ENCODE measurements at places on chromosomes 16 and 17.

- no peak for DNase-seq
Observed at GRCh38 chr17:76416457-76416856, 32.0 kb downstream of the SPHK1 start.

DNA sequence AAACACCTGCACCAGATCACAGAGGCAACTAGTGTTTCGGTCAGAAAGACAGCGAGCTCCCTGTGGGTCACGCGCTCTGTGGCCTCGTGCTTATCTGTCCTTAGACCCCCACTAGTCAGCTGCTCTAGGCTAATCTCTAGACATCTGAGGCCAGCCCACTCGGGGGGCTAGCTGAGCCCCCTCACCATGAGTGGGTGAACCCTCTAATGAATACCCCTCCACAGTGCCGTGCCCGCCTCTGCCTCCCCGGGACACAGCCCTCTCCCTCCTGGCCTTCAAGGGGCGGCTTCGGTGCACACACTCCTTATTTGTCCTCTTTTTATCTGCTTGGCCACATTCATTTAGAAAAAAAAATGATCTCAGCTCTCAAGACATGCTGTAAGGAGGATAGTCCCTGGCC lies 320.1 kb downstream of the C16orf95 start:
- no peak for DNase-seq

DNA sequence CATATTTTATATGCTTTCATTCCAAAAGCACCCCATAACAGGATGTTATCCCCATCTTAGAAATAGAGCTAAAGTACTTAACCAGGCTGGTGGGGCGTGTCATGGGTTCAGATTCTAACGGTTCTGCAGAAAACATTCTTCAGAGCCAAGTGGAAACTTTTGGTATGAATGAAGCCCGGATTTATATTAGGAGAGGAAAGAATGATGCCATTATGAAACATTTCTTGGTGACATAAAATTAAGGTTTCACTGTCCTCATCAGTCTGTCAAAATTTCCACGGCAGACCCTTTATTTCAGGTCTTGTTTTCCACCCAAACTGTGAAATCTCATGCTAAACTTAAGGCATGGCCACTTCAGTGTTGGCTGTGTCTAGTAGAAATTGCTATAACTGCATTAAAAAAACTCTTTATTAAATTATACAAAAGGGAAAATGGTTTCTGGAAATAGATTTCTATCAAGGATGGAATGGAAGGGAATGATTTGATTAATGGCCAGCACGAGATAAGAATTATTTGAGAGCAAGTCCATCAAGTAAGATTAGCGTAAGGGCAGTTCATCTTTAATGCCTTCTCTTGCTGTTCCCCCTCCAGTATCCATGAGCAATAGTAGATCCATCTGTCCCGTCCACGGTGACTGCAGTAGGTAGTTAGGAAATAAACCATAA lies 11.7 kb downstream of the PRKCA start:
- no peak for DNase-seq

DNA sequence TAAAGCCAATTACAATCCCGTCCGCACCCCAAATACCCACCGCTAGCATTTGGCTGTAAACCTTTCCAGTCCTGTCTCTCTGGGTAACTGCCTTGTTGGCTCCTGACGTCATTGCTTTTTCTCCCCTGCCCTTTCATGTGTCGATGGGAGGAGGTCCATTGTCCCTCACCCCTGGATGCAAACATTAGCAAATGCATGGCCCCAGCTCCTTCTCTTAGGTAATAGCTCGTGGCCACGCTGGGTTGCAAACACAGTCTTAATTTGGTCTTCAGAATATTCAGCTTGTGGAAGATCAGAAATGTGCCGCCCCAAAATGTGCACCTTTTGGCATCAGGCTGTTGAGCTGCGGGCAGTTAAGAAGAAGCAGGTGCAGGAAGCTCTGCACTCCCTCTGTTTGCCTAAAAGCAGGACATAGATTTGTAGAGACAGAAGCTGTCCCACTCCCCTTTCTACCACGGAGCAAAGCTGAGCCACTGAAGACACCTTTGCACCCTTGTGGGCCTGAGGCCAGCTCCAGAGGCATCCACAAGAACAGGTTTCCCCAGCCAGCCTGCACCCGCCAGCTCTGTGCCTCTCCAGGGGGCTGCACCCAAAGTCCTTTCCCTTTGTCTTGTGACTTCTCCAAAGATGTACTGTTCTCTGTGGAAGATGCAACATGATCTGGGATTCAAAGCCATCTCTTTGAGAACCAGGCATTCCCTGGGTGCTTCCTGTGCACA lies 127.3 kb downstream of the MGAT5B start:
- DNase-seq: no peak

DNA sequence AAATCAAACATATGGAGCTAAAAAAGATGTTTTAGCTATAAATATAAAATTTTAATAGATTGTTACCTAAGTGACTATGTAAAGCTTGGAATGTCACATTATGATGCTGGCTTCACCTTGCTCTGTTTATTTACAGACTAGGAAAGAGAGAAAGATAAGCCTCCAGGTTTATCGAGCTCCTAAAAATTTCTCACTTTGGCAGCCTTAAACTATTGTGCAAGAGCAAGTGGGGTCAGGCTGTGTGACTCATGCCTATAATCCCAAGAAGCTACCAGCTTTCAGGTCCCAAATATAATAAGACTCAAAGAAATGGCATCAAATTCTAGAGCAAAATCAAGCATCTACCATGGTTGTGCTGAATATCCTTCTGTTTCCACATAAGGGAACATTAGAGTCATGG lies 34.3 kb upstream of the PRSS54 start:
- DNase-seq: no peak

DNA sequence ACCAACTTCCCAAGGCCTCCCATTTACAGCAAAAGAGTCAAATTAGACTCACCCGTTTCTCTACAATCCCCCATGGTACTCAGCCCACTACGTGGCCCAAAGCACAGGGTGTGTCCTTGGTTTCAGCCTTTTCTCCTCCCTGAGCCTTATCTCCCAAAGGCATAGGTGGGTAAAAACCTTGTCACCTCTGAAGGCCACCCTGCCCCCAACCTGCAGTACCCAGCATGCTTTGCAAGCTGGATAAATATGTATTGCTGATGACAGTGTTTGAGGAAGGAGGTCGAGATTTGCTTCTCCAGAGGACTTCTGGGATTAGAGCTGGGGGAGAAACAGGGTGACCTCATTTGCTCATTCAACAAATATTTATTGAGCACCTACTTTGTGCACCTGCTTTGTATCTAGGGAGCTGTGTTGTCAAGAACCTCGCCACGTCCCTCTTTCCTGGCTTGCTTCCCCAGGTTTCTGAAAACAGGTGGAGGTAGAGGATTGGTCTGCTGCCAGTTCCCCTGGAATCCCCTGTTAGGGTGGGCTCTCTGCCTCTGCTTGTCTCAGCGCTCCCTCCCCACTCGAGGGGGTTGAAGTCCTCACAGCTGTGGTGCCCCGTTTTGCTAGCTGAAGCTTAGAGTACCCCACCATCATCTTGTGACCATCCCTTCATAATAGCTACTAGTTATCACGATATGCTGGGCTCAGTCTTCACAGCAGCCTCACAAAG lies 3.0 kb downstream of the LASP1 start:
- no peak for DNase-seq

DNA sequence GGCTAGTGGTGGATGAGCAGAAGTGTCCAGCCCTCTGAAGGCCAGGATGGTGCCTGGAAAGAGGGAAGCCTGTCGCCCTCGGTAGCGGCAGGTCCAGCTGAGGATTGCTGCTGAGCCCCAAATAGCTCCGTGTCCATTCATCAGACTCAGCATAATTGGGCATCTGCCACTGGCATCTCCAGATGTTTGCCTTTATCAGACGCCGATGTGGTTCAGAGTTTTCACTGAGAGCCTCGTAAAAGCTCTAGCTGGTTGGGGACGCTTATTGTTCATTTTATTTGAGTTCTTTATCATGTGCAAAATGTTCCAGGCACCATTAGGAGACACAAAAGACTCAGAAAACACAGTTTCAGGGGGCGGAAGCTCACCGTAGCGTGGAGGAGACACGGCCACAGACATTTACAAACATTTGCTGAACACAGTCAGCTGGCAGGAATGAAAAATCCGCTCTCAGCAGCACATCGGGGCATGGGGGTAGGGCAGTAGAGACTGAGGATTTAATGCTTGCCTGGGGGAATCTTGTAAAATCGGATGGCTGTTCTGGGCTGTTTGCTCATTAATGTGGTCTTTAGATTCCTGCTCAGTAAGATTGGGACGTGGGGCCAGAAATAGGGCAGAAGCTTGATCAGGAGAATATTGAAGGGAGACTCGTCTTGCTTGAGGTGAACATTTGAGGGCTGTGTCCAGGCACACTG lies 41.7 kb downstream of the SMPD3 start:
- no peak for DNase-seq

GRCh38 chr16:87580855-87581261 lies 21.4 kb upstream of the JPH3 start:
- DNase-seq: no peak

DNA sequence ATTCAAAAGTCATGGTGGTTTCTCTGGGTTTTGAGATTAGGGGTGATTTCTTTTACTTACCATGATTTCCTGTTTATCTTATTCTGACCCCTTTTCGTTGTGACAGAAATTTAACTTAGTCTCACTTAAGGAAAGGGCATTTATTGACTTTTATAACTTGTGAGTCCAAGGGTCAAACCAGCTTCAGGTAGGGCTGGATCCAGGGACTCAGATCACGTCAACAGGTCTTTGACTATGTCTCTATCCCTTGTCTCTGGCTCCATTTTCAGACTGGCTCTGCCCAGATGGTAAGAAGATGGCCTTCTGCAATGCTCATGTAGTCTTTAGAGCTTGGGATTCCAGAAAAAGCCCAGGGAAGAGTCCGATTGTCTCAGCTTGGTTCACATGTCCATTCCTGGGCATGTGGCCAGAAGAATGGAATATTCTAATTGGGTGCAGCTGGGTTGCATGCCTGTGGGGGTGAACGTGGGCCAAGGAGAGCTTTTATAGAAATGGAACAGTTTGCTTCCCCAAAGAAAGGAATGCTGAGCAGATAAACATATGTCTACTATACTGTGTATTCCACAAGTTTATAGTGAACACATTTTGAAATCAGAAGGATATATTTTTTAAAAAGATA lies 13.4 kb downstream of the USP43 start:
- DNase-seq: no peak

DNA sequence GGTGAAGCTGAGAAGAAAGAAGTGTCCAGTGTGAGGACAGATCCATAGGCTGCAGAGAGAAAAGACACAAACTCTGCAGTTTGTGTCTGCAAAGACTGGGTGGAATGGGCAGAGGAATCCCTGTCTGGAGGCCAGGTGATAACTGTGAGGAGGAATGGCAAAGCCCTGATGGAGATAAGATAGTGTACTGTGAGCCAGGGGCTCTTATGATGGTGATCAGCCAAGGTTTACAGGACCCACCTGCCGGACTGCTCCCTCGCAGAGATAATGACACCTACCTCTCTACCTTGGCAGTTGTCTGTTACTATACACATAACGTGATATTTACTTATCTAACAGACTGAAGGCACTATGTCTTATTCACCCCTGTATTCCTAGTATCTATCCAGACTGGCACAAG lies 92.6 kb upstream of the ASIC2 start:
- DNase-seq: no peak

GRCh38 chr17:5523249-5523648 lies 36.9 kb downstream of the MIS12 start:
- no peak for DNase-seq

DNA sequence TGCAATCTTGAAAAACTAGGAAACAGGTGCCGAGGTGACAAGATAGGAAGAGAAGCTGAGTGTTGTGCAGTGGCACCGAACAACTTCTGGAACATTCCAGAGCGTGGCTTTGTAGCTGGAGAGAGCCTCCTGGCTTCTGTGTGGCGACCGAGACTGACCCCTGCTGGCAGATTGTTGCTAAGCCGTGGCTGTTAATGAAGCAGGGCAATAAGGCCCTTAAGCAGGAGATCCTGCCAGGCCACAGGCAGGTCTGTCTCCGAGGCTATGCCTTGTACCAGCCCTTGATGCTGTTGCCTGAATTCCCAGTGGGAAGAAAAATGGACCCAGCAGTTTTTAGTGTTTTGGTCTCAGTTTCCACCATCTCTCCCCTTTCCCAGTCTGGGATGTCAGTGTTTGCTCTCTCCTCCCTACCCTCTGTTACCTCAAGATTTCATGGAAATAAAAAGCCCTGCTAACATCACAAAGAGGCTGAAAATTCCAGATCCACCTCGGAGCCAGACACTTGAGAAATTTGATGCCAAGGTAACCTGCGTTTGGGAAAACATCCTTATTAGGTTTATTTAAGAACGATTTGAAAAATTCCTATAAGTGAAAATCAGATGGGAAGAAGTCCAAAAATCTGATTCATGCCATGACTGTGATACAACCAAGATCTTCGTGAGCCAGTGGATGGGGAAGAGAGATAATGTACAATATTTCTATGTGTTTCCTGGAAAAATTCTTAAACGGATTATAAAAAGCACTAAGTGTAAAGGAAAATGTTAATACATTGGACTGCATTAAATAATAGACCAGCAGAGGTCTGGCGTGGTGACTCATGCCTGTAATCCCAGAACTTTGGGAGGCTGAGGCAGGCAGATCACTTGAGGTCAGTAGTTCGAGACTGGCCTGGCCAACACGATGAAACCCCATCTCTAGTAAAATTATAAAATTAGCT lies 265.1 kb downstream of the PRKCA start:
- peak; percentile 66 for DNase-seq

- DNase-seq: no peak
Observed at GRCh38 chr16:2507665-2508064, 6.1 kb upstream of the ATP6V0C start.

- DNase-seq: no peak
Observed at GRCh38 chr16:50859628-50860360, 117.9 kb downstream of the CYLD start.

GRCh38 chr17:36855459-36855858 lies 81.8 kb upstream of the LHX1 start:
- no peak for DNase-seq

DNA sequence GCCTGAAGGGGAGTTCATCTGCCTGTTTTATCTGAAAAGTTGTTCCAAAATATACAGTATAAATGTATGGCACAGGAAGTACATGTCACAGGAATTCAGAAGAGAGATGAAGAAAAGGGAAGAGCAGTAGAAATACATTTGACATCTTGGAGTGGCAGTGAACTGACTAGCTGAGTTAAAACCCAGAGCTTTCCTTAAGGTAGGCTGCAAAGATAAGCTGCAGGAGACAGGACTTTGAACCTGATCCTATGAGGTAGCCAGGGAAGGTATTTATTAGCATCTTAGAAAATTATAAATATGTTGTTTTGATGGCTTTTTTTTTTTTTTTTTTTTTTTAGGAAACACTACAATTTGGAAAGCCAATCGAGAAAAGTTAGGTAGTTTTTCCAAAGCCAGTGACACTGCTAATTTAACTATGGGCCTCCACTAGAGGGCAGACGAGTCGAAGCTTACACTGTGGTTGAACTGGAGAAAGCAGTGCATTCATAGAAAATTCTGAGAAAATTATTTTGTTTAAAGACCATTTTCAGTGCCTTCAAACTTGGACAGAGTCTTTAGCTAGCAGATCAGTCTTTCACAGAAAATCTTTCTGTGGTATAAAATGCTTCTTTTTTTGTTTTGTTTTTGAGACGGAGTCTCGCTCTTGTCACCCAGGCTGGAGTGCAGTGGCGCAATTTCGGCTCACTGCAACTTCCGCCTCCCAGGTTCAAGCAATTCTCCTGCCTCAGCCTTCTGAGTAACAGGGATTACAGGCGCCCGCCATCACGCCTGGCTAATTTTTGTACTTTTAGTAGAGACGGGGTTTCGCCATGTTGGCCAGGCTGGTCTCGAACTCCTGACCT lies 122.3 kb downstream of the SSH2 start:
- DNase-seq: peak; percentile 50

- DNase-seq: no peak
Observed at GRCh38 chr16:11099672-11100205, 155.4 kb downstream of the CLEC16A start.

GRCh38 chr16:78778101-78779004 lies 678.9 kb downstream of the WWOX start:
- DNase-seq: no peak
